ENCODE measurements at places on chromosomes 2 and 18.

- no peak for DNase-seq
Observed at GRCh38 chr2:96354492-96354891, 18.9 kb downstream of the NCAPH start.

DNA sequence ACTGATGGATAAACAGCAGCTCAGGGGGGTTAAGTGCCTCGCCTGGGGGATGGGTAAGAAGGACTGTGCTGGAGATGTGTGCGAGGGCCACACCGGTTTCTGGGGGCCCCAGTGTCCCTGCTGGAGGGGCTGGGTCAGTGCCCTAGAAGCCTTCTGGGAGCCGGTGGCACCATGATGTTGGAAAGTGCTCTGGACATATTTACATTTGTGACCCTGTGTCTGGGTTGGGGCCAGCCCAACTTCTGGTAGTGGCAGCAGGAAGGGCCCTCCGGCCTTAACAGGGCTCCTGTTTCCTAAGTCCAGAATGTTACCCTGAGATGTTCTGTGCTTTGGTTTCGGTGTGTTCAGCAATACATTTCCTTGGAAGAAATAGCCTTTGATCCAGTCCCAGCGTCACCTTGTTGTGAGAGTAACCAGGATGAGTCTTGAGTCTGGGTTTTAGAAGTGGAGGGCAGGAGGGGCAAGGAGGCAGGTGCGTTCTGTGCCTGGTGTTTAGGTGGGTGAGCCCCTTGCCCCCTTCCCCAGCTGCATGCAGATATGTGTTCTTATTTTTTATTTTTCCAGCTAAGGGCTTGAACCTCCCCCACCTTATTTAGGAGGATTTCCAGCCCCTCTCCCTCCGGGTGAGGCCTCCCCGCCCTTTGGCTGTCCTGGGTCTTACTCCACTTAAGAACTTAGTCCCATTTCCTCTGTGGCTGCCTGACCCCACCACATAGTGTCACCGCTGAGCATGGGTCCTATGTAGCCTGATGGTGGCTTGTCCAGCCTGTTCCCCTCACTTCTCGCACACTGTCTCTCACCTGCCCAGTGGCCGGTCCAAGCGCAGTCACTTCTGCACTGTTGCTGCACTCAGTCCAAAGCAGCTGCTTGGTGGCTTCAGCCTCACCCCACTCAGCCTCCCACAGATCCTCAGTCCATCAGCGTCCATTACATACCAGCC lies 132.7 kb upstream of the HS6ST1 start:
- DNase-seq = no peak

- no peak for DNase-seq
Observed at GRCh38 chr2:96109361-96109680, 7.0 kb downstream of the ADRA2B start.

DNA sequence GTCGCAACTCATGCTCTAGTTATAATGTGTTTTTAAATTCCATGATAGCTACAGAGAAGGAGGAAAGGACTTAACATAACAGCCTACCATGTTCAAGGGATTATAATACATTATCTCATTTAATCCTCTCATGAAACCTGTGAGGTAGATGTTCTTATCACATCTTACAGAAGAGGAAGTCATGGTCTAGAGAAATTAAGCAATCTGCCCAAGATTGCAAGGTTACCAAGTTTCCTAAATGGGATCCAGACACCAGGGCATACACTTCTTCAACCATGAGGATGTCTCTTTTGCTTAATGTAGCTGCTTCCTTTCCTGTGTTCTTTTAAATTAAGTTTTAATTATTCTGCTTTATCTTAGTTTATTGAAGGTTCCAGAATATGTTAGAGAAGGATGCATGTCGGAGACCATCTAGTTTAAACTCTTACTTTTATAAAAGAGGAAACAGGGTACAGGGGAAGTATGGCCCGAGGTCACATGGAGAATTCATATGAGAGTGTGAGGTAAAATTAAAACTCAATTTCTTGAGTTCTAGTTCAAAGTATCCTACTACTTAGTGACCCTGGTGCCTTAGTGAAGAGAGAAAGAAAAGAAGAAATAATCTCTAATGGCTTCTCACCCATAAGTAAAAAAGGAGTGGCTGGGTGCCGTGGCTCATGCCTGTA lies 3.6 kb upstream of the IL1A start:
- no peak for DNase-seq

DNA sequence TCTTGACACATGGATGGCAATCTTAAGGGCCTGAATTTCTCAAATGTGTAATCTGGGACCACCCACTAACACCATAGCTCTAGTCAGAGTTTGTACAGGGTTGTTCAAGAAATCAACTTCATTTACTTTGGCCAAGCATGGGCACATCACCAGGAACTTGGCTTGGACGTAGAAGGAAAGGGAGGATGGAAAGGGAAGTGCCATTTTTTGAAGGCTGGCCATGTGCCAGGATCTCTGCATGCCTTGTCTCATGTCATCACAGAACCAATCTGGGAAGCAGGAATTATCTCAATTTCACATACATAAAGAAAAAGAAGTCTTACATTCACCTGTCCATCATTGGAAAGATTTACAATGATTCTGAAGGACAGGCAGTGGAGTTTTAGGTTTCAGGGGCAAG lies 128.1 kb downstream of the ANTXR1 start:
- no peak for DNase-seq

GRCh38 chr2:10844097-10844496 lies 31.5 kb upstream of the PDIA6 start:
- DNase-seq = no peak

DNA sequence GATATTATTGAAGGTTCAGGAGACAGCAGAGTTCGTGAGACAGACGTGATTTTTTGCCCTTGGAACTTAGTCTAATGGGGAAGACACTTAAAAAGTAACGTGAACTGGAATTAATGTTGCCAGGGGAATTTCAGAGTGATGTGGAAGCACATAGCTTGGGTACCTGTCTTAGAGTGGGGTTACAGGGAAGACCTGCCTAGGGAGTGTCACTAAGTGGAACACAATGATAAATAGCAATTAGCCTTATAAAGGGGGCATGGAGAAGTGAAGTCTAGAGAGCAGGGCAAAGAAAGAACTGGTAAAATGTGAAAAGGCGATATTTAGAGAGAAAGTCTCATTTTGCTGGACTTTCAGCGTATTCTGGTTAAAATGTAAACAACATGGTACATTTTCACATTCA lies 306.0 kb upstream of the TCF4 start:
- no peak for DNase-seq

DNA sequence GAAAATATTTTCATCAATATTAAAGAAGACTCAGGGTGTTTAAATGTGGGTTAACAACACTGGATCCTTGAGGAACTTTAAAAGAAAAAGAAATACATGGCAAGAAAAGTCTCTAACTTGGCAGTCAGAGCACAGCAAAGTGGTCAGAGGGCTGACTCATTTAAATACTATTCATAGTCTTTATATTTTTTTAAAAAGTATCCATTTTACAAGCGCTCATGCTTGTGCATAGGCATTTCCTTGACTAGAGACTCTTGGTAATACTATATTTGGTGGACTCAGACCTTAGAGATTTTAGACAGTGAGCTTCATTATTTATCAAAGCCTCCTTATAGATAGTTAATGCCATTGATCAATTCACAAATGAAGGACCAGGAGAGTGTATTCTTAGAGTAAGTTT lies 110.2 kb downstream of the ABCA12 start:
- DNase-seq = no peak

Data from stimulated activated CD4-positive, alpha-beta T cell treated with anti-CD3 and anti-CD28 coated beads, Interleukin-15, amount 100 ng/mL, for 1 hour (primary cell).